SHP77 (cell line): ENCODE measurements at places on chromosomes 1 and 21.

GRCh38 chr1:207838156-207839082 is 72.5 kb downstream of the CD34 start:
- DNase-seq = no peak

- no peak for DNase-seq
These were observed at the start of gene PLA2G2E for GRCh38 chr1:19923137-19923952. Gene PLA2G2E (minus strand): TSS chr1:19923617. CDS start chr1:19923559, 58 bp downstream.

GRCh38 chr1:162430583-162430982 is 18.6 kb upstream of the SH2D1B start:
- DNase-seq = no peak

DNA sequence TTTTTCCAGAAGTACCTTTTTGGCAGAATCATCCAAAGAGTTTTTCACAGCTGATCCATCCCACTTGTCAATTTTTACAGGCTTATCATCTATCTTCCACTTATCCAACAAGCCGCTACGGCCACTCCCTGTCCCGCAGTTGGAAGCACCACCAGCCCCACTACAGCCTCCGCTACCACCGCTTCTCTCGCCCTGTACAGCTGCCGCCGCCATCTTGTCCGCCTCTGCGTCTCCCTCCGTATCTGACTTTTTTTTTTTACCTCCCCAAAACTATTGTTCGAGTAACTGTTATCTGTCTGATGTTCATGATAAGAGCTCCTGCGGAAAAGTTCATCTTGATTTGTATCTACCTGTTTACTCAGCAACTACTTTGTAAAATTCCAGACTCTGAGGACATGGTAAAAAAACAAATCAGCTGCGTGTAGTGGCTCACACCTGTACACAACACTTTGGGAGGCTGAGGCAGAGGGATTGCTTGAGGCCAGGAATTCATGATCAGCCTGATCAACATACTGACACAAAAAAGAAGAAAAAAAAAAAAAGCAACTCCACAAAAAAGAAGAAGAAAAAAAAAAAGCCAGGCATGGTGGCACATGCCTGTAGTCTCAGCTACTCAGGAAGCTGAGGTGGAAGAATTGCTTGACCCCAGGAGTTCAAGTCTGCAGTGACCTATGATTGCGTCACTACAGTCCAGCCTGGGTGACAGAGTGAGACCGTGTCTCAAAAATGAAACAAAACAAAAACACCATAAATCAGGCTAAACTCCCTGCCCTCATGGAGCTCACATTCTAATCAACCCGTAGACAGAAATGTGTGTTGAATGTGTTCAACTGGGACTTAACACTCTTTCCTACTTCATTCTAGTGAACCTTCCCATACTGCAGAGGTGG is 8.0 kb upstream of the EYA3 start:
- DNase-seq = no peak

- DNase-seq = no peak
These were observed 20.4 kb upstream of the SMAP2 start for GRCh38 chr1:40353082-40353481.

- no peak for DNase-seq
These were observed 11.2 kb downstream of the SLFNL1 start for GRCh38 chr1:41010345-41010744.

DNA sequence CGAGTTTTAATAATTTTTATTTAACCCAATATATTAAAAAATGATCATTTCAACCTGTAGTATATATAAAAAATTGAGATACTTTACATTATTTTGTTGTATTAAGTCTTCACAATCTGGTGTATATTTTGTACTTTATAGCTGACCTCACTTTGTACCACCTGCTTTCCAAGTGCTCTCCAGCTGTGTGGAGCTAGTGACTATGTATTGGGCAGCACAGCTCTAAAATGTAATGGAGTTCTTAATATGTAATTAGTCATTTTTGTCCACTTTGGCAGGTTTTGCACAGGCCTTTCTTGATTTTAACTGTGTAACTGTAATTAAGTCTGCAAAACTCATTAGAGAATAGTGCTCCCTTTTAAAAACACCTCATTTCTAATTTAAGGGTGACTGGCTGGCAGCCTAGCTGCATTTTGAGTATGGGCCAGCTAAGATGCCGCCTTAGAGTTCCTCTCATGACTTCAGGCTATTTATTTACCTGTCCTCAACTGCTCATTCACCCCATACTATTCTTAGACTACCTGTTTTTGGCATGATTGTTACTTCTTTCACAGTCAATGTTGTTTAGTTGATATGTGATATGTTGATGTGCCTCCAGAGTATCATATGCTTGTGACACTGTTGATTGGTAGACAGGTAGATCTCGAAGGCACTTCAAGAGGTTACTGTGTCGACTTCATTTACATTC is 43.2 kb downstream of the ZYG11B start:
- no peak for DNase-seq

DNA sequence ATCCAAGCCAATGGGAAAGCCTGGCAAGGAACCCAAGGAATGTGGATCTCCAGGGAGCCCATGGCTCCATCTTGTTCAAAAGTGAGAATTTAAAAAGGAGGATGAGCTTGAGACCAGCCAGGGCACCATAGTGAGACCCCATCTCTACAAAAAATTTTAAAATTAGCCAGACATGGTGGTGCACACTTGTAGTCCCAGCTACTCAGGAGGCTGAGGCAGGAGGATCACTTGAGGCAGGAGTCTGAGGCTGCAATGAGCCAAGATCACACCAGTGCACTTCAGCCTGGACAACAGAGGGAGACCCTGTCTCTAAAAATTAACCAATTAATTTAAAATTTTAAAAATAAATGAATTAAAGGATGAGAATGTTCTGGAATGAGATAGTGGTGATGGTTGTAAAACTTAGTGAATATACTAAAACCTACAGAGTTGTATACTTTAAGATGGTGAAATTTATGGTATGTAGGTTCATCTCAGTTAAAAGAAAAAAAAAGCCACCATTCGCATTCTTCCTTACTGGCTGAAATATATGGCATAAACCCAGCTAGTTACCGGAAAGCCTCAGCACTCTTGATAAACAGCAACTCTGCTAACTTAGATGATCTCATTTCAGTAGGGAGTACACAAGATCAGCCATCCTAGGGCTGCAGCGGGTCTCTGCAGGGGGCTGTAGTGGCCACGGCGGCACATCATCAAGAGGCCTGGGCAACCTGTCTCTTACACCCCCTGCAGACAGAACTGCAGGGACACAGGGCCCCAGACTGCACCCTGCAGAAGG is 48.3 kb upstream of the H6PD start:
- DNase-seq = no peak

GRCh38 chr1:219900201-219900600 is 28.2 kb downstream of the SLC30A10 start:
- DNase-seq = no peak

DNA sequence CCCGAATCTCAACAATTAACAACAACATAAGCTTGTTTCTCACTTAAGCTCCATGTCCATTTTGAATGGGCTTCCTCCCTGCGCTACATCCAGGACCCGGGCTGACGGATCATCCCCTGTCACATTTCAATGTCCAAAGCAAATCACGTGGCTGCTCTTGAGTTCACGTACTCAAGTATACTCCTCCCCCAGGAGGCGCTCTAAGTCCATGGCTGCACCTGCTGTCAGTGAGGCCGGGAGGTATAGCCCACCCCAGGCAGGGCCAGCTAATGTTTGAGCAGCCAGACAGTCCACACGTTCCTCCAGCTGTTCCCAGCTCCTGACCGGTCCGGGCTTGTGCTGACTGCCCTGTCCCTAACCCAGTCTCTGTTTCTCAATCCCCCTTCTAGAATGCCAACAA is 220.8 kb downstream of the SLC35F3 start:
- peak; percentile 70 for DNase-seq

- DNase-seq = no peak
These were observed 266.2 kb downstream of the RGS7 start for GRCh38 chr1:241090798-241091197.

DNA sequence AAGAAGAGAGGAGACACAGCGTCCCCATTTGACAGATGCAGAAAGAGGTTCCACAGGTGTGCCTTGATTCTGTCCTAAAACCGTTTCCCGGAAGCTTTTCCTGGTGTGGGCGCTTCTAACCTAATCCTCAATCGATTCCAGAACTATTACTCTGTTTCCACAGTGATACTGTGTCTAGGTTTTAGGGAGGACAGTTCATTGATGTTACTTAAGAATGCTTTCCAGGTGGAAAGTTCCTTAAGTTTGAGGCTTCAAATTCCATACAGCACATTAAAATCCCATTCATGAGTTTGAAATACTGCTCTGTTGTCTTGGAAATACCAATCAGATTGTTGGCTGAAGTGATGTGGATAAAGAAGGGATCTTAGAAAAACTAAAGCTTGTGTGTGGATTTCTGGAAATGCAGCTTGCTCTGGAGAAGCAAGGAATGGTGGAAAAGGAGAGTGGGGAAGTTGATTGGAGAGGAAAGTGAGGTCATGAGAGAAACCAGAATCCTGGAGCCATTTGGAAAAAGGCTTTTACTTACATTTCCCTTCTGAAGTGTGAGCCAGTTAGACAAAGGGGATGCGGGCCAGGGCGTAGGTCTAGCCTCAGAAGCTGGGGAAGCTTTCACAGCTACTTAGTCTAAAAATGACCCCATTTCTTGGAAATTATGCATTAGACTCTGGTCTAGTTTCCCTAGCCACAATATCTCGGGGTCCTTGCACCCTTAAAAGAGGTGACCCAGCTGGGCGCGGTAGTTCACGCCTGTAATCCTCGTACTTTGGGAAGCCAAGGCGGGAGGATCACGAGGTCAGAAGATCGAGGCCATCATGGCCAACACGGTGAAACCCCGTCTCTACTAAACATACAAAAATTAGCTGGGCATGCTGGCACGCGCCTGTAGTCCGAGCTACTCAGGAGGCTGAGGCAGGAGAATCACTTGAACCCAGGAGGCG is 6.7 kb downstream of the ELF3 start:
- no peak for DNase-seq

GRCh38 chr21:21383126-21383525 is 384.9 kb downstream of the NCAM2 start:
- DNase-seq = no peak

DNA sequence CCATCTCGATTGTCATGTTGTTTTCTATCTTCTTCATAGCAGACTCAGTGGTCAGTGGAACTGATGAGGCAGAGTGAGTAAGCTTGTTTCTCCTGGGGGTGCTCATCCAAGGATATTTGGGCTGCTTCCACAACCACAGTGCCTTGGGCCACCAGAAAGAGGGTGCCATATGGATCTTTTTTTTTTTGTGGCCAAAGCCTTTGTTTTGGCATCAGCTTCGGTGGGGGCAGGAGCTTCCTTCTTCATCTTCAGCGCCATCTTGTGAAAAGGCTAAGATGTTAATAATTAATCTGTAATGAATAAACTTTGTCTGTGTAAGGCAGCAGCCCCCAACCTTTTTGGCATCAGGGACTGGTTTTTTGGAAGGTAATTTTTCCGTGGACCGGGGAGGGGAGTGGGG is 6.6 kb upstream of the PLPP3 start:
- DNase-seq = no peak

GRCh38 chr1:90851711-90852050 is 134.6 kb upstream of the BARHL2 start:
- no peak for DNase-seq

DNA sequence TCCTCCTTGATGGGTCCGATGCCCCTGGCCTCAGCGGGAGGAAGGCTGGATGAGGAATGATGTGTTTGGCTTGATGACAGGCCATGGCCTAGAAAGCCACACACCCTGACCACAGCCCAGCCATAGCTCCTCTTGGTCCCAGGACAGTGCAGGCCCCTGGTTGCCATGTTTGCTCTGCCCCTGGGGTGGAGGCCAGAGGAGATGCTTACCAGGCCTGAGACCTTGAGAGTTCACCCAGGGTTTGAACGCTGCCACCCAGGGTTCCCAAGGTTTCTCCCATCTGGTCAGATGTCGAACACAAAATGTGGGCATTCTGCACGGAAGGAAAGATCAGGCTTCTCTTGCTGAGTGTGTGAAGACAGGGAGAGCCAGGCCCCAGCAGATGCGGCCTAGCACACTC is 2.6 kb downstream of the C1orf226 start:
- DNase-seq = no peak

GRCh38 chr1:222043444-222044292 is 301.8 kb upstream of the DUSP10 start:
- no peak for DNase-seq

DNA sequence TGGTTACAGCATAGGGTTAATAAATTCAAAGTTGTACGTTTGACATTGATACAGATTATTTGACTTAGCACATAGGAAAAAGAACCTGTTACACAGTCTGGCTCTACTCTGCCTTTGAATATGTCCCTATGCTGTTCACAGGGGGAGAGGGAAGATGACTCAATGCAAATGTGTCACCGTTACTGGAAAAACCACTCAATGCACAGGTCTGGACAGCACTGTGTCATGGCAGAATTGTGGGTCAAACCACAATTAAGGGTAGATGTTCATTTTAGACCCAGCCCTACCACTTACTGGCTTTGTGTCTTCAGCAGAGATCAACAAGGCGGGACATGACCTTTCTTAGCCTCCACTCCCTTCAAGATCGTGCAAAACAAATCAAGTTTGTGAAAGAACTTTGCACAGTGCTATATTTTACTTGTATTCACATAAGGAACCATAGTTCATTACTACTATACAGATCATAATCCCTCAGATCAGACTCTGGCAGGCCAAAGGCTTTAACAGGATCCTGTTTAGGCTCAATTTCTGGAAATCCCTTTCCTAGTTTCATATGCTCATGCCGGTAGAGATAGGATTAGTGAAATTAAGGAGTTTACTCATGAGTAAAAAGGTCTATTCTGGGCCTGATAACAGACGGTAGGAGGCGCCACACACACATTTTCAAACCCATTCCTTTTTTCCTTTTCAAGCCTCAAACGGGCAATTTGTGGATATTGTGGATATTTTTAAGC is 22.1 kb downstream of the EIF2D start:
- DNase-seq = no peak

- no peak for DNase-seq
These were observed 100.6 kb upstream of the VAMP3 start for GRCh38 chr1:7670334-7671145.

DNA sequence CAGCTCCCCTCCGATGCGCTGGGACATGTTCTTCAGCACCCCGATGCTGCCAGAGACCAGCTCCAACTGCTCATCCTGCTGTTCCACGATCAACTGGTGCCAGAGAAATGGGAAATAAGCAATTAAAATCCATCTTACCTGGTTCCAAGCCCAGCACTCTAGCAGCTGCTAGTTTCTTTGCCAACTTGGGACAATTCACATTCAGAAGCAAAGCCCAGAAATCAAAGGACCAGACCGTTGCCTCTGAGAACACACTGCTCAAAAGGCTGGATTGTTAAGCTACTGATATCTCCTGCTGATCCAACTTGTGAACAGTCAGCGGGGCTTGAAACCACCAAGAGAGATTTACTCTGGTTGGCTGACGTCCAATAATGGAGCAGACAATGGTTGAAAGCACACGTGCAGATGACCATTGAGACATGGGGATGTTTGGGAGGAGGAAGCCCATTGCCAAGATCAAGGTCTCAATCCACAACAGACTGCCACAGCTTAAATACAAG is 34.4 kb downstream of the STX6 start:
- no peak for DNase-seq

DNA sequence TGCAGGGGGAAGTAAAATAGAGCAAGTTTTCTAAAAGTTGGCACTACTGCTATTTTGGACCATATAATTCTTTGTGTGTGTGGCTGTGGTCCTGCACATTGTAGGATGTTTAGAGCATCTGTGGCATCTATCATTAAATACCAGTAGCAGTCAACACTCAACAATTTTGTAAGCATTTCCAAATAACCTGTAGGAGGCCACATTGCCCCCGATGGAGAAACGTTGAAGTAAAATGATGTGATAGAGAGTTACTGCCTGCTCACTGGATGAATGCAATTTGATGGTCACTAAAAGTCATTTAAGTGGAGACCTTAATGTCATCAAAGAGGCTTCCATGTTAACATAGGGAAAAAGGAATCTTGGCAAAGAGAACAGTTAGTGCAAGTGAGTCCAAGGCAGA is 560.8 kb downstream of the NEGR1 start:
- no peak for DNase-seq
